ENCODE measurements at places on chromosomes 6 and 20.
A peak's percentile ranks its signal among the peaks of the same experiment; 100 is the strongest.

DNA sequence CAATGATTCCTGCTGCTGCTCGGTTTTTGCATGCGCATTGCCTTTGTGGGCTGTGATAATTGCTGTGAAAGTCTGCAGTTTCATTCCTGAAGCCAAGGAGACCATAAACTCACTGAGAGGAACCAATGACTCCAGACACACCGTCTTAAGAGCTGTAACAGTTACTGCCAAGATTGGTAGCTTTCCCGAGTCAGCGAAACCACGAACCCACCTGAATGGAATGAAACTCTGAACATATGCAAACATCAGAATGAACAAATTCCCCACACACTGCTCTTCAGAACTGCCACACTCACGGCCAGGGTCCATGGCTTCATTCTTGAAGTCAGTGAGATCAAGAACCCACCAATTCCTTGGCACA, 37.7 kb downstream of the TRIM27 start:
- no peak for DNase-seq

DNA sequence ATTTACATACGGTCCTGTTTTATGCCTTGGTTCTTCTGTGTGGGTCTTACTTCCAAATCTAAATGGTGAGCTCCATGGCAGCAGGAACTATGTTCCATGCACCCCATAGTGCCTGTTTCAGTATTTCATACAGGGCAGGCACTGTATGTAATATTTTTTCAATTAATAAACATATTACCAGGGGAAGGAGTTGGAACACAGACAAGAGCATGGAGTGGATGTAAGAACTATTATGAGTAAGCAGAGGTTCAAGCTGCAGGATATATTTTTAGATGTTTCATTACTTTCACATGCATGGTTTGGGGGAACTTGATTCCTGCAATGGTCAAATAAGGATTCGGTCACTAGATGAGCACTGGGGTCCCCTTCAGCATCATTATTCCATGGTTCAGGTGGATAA, 108.3 kb downstream of the KIF13A start:
- DNase-seq = no peak

- no peak for DNase-seq
These were observed 27.4 kb downstream of the GHRH start for GRCh38 chr20:37234254-37234581.

GRCh38 chr20:44610313-44610962, 28.1 kb downstream of the PKIG start:
- peak; percentile 47 for DNase-seq

- DNase-seq = no peak
These were observed 112.4 kb upstream of the FOXA2 start for GRCh38 chr20:22696759-22697158.

GRCh38 chr6:40325041-40325440, 262.1 kb downstream of the LRFN2 start:
- no peak for DNase-seq

- DNase-seq = peak; percentile 42
These were observed 84.4 kb downstream of the BACH2 start for GRCh38 chr6:90212274-90212673.

DNA sequence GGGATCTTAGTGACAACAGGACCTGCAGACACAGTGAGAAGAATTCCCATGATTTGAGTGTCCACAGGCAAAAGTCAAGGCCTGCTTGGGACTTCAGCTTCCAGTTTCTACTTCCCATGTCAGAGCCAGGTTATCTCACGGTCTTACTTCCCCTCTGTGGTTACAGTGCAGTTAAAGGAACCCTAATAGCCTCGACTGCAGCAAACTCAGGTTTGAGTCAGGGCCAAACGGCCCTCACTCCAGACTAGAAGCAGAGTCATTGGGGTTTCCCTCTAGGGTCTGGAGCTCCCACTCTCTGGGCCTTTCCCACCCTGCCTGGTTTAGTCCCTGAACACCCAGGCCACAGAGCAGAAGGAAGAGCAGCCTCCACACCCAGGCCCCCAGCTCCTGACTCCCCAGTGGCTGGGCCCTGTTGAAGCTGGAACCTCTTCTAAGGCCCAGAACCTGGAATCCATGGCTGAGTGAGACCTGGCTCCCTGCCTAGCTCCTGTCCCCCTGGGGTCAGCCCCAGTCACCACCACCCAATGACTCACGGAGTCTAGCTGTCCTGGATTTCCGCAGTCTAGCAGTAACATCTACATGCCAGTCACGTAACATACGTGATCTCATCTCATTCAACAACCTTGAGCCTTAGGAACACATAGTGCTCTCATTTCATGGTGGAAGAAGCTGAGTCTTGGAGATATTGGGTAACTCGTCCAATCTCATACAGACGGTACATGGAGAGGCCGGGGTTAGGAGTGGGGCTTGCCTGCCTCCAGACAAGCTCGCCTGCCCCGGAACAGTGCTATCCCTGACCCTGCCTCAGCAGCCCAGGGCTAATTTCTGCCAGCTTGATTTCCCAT, 9.2 kb upstream of the GHRH start:
- peak; percentile 34 for DNase-seq

GRCh38 chr20:60751826-60752225, 500.2 kb upstream of the CDH4 start:
- DNase-seq = no peak

DNA sequence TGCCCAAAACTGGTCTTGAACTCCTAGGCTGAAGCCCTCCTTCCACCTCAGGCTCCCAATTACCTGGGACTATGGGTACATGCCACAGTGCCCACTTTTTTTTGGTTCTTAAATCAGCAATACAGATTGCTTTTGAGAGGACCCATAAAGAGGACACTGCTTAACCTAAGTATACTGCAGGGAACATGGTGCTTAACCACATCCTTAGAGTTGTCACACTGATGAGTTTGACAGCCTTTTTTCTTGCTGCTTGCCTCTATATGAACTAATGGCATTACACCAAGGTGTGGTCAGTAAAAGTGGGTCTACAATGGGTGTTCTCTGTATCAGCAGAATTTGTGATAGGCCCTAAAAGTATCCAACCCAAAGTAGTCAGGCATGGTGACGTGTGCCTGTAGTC, 7.2 kb upstream of the SLC35D3 start:
- no peak for DNase-seq

- peak; percentile 60 for DNase-seq
These were observed 47.2 kb downstream of the FOXF2 start for GRCh38 chr6:1436334-1437306.

DNA sequence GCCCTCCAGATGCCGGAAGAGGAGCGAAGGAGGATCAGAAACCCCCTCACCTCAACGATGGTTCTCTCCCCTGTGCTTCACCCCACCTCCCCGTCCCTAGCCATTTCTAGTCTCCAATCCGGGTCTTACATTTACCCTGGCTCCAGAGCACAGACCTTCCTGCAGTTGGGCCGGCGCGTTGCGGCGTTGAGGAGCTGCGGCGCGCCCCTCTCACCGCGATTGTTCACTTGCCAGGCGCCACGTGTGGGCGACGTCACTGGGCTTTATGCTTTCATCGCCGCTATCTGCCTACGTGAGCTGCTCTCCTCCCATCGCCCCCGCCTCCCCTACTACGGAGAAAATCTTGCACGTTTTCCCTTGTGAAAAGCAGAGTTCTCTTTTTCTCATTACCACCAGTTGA, at the start of gene CRISP2:
TSS of gene CRISP2 (minus strand) at position 198 of the 400 bp plus-strand sequence. CDS start 4,347 bp downstream, outside the sequence.
- DNase-seq = no peak

- no peak for DNase-seq
These were observed 197.9 kb upstream of the FOXQ1 start for GRCh38 chr6:1113916-1114540.

DNA sequence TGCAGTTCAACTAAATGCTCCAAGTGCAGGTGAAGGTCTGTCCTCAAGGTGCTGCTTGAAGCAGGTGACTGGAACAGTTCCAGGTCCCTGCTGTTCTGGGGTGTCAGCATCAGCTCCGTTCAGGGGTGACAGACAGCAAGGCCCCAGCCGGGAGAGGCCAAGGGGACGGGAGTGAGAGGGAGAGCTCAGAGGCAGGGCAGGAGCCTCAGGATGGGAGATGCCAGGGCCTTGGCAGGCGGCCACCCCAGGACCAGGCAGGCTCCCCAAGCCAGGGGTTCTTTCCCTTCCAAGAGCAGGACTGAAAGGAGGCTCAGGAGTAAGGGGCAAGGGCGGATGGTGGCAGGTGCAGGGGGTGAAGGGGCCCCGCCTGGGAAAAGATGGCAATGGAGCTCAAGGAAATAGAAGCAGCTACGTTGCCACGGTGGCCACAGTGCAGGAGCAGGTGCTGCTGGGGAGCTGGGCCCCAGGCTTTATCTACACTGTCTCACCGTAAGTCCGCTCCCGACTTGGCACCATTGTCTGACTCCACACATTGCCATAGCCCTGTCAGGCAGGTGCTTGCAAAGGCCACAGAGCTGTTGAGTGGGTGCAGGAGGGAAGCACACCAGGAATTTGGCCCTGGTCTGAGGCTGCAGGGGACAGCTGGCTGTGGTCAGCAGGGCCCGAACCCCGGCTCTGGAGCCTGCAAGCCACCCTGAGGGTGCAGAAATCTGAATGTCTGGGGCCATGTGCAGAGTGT, 43.1 kb downstream of the ERMARD start:
- no peak for DNase-seq

GRCh38 chr6:44656691-44657090, 269.2 kb downstream of the CDC5L start:
- DNase-seq = no peak

DNA sequence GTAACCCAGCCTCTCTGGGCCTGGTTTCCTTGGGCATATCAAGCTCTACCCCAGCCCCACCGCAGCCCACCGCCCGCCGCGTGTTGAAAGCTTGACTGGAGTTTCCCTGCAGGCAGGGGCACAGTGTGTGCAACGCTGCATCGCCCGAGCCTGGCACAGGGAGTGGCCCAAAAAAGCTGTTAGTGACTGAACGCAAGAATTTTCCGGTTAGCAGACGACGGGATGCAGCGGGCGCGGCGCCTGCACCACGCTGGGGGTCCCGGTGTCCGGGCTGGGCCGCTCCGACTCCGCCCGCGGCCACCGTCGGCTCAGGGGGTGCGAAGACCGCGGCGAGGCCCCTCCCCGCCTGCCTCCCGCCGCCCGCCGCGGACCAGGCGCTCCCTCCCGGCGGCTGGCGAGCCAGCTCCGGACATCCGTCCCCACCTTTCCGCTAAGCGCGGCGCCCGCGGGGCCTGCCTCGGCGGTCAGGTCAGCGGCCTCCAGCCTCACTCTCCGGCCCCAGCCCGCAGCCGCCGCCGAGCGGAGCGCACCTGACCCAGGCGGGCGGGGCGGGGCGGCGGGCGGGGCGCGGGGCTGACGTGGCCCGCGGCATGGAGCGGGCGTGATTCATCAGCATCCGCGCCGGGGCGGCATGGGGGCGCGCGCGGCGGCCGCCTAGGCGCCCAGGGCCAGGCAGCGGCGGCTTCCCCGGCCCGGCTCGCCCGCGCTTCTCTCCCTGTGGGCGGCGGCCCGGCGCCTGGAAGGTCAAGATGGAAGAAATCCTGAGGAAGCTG, at the start of gene ARFGEF3:
TSS of gene ARFGEF3 (plus strand) at position 602 of the 773 bp plus-strand sequence. CDS start at position 750, 148 bp downstream.
- DNase-seq = peak; percentile 23

- no peak for DNase-seq
These were observed 1581.8 kb downstream of the HACE1 start for GRCh38 chr6:103277936-103278335.

GRCh38 chr20:24756292-24757025, 192.6 kb upstream of the CST7 start:
- no peak for DNase-seq

GRCh38 chr6:98927534-98927933, 20.2 kb downstream of the FBXL4 start:
- no peak for DNase-seq

GRCh38 chr6:55574556-55574955, 4.4 kb downstream of the HMGCLL1 start:
- DNase-seq = no peak

DNA sequence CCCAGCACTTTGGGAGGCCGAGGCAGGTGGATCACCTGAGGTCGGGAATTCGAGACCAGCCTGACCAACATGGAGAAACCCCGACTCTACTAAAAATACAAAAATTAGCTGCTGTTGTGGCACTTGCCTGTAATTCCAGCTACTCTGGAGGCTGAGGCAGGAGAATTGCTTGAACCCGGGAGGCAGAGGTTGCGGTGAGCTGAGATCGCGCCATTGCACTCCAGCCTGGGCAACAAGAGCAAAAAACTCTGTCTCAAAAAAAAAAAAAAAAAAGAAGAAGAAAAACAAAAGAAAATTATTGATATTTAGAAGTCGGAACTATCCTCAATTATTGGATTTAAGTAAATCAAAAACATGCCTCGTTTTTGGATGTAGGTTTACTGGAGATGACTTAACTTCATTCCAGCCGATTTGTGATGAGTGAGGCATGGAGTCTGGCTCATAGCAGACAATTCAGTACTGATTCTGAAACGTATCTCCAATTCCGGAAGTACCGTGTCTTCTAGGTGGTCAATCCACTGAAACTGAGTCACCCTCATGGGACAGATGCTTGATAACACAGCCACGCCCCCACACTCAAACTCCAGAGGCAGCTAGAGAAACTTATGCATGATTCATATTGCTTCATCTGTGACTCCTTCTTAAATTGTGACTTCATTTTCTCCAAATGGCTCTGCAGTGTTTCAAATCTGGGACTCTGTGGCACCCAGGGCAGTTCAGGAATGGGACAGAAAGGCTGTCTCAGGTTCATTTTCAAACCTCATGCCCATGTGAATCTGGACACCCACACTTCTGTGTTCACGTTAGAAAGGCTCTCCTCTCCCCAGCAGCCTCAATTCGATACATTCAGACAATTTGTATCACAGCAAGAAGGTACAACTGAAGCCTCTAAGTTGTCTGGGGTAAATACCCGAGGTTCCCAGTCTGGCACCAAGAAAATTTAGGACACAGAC, 110.4 kb upstream of the ARMC2 start:
- no peak for DNase-seq

- DNase-seq = no peak
These were observed 46.6 kb downstream of the SLX4IP start for GRCh38 chr20:10481676-10482075.

DNA sequence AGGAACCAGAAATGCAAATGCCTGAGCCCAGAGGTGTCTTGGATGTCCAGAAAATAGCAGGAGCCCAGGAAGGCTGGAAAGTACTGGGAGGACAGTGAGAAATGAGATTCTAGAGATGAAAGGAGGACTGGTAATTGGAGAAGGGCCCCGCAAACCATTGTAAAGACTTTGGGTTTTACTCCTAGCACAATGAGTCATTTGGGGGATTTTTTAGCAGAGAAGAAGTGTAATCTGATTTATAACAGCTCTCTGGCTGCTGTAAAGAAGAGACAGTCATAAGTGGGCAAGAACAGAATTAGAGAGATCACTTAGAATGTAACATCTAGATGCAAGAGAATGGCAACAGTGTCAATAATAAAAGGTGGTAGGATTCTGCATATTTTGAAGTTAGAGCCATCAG, 40.2 kb downstream of the SLC35F1 start:
- no peak for DNase-seq

GRCh38 chr6:15326067-15326614, 80.3 kb downstream of the JARID2 start:
- DNase-seq = peak; percentile 21

DNA sequence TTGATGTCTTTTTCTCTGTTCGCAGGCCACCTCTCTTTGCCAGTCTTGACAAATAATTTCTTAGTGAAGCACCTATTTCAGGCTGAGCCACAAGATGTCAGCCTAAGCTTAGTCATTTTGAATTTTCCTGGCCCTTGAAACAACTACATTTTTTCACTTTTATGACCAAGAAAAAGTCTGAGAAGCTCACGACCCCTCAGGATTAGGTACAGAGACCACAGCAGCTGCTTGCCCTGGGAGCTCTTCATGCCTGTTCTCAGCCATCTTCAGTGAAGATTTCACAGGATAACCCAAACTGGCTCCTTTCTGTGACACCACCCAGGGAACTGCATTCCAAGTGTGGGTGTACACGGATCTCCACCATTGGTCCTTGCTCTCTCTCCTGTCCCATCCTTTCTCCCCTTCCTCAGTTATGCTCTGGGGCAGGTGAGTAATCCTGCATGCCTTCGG, 38.4 kb upstream of the SPTLC3 start:
- peak; percentile 5 for DNase-seq

- DNase-seq = peak; percentile 83
These were observed at the start of gene STX11 for GRCh38 chr6:144149894-144150709. STX11 (plus strand) TSS chr6:144150517; CDS start chr6:144186628, 36,111 bp downstream.

Measured in CD4-positive, alpha-beta T cell treated with Interleukin-21 for 1 hour (primary cell).